Activated CD8-positive, alpha-beta memory T cell treated with anti-CD3 and anti-CD28 coated beads for 4 hours (primary cell): ENCODE measurements at places on chromosomes 12 and 14.

DNA sequence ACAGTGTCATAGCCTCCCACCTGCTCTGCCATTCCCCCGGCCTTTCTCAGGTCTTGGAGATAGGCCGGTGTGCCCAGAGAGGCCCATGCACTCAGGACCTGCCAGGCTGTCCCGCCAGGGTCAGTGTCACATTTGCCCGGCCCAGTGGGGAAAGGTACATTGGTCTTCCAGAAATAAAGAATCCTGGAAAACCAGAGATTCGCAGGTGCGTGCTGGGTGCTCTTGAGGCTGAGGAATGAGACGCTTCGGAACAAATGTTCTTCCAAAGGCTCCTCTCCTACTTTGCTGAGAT lies 205.8 kb upstream of the RTL1 start:
- DNase-seq, result no peak

DNA sequence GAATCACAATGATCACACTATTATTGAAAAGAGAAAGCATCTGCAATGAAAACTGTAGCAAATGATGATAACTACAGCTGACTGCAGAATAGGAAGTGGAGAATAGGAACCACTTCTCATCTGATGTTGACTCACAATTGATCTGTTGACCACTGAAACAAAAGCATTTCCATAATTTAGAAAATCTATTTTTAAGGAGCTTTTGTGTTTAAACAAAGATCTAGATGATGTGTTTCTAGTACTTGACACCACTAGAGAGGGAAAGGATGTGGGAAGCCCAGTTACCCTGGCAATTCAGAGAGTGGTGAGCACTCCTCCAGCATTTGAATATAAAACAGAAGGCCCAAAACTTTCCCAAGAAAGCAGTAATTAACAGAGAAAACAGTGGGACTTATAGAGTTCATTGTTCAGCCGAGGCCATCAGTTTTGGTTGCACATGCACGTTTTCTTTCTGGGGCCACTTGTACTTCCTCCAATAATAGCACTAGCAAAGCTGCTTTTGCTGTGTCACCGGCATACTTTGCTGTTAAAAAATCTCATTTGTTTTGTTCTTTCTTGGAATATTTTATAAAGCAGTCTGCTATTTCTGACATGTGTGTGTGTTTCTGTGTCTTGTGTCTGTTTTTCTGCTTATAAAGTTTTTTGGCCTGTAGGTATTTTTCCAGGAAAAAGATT lies 76.1 kb upstream of the HECTD1 start:
- DNase-seq, result no peak

GRCh38 chr12:3129301-3130056 lies 52.3 kb downstream of the TSPAN9 start:
- DNase-seq, result no peak

GRCh38 chr12:59059088-59059935 lies 139.0 kb upstream of the LRIG3 start:
- no peak for DNase-seq

- DNase-seq, result no peak
Observed at GRCh38 chr12:11136075-11136474, 1.6 kb upstream of the TAS2R30 start.

GRCh38 chr14:93951635-93952540 lies 24.5 kb downstream of the ASB2 start:
- no peak for DNase-seq

GRCh38 chr12:16586350-16587109 lies 19.4 kb downstream of the LMO3 start:
- DNase-seq, result no peak

DNA sequence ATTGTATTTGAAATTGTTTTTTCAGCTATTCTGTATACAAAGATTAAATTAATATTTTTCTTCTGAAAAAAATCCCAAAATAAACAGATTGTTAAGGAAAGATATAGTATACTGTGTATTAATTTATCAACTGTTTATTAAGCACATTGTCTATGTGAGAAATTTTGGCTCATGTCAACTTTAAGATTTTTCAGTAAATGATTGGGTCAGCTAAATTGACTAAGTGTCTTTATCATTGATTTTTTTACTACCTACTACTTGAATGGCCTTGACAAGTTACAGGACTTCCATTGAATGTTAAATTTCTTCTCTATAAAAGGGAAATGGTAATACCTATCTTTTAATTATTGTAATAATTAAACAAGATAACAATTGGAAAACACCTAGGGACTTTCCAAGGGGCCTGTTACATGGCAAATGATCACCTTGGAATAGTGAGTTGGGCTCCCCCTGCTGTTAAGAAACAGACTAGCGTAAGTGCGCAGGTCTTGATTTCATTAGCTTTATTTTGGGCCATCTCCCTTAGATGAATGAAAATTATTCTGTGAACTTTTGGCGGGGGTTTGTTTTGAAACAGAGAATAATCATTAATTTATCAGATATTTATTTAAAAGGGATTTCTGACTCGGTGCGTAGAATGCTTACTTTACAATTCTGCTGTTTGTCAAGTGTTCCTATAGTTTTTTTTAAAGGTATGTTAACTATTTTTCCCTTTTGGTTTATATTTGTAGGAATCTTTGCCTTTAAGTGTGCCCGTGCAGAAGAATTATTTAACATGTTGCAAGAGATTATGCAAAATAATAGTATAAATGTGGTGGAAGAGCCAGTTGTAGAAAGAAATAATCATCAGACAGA lies 14.5 kb upstream of the CCT2 start:
- peak; percentile 18 for DNase-seq
